ENCODE measurements at places on chromosomes 3 and 15.

DNA sequence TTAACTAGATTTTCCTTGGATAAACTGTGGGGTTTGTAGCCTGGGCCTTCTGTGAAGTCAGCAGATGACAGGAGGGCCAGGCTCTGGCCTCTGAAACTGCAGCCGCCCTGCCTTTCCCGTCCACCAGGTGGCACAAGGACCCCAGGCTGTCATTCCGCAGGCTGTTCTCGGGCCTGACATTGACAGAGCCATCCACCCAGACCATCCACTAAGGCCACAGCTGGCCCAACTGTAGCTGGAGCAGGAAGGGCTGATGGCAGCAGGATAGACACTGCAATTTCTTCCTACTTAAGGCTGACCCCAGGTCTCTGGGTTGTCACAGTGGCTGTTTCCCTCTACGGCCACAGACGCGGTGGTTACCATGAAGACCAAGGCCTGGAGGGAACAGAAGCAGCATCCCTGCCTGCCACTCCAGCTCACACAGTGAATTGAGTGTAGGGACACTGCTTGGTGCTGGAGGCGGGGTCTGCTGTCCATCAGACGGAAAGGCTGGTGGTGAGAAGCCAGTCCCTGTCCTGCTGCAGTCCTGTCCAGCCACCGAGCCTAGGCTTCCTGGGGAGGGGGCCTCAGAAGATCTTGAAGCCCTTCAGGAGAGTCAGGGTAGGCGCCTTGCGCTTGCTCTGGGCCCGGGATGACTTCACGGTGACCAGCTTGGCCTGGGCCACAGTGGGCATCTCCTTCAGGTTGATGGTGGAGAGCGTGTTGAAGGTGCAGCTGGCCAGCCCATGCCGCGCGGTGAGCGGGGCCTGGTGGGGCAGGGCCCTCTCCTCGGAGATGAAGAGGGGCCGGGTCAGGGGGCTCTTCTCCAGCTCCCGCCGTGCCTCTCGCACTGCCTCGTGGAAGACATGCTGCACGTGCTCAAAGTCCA lies 9.4 kb downstream of the SLC51B start:
- DNase-seq = peak; percentile 65

- no peak for DNase-seq
These were observed 1218.9 kb downstream of the ROBO2 start for GRCh38 chr3:78258798-78259197.

GRCh38 chr3:190265126-190265525 lies 57.1 kb downstream of the CLDN1 start:
- no peak for DNase-seq

- DNase-seq = peak; percentile 17
These were observed 54.9 kb upstream of the TBC1D21 start for GRCh38 chr15:73818308-73818985.

DNA sequence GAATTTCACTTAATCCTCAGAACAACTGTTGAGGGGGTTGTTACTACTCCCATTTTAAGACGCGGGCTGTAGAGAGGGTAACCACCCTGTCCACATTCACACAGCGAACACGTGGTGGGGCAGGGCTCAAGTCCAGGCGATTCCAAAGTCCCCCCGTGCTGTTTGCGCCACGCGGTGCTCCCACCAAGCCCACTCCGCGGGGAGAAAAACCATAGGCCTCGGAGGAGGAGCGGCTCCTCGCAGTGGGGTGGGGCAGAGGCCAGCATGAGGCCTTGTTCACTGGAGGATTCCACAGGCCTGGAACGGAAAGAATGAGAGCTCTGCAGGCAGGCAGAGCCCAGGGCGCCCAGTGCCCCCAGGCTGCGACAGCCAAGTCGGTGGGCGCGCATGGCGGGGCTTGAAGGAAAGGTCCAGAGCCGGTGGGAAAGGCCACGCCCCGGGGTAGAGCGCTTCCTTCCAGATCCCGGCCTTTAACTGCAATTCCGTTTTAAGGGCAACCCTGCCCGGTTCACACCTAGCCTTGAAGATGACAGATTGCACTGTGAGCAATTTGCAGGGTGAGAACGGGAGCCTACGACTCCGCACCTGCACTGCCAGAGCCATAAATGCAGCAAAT lies 161.8 kb upstream of the TBL1XR1 start:
- DNase-seq = peak; percentile 30

- no peak for DNase-seq
These were observed 33.9 kb upstream of the CDIN1 start for GRCh38 chr15:36545467-36545992.

GRCh38 chr3:30586806-30587486 lies 19.5 kb upstream of the TGFBR2 start:
- DNase-seq = no peak

GRCh38 chr15:88636050-88636449 lies 2.8 kb upstream of the ISG20 start:
- DNase-seq = no peak

Data from MG63 (cell line).